ENCODE measurements at places on chromosomes 11 and 22.
A peak's percentile ranks its signal among the peaks of the same experiment; 100 is the strongest.

- peak; percentile 38 for DNase-seq
These were observed 324.7 kb downstream of the ETS1 start for GRCh38 chr11:128262463-128263345.

GRCh38 chr11:126507646-126508045, 152.2 kb downstream of the ST3GAL4 start:
- DNase-seq: no peak

DNA sequence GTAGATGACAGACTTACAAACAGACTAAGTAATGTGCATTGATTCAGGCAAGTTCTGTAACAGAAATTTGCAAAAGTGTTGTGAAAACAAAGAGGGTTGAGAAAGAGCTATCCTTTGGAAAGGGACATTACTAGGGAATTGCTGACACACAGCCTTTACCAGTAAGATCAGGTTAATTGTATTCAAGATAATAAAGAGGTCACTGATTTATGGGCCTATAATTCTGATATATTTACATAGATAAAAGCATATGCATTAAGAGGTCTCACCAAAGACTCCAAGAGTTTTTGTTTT, 138.7 kb downstream of the MAML2 start:
- no peak for DNase-seq

DNA sequence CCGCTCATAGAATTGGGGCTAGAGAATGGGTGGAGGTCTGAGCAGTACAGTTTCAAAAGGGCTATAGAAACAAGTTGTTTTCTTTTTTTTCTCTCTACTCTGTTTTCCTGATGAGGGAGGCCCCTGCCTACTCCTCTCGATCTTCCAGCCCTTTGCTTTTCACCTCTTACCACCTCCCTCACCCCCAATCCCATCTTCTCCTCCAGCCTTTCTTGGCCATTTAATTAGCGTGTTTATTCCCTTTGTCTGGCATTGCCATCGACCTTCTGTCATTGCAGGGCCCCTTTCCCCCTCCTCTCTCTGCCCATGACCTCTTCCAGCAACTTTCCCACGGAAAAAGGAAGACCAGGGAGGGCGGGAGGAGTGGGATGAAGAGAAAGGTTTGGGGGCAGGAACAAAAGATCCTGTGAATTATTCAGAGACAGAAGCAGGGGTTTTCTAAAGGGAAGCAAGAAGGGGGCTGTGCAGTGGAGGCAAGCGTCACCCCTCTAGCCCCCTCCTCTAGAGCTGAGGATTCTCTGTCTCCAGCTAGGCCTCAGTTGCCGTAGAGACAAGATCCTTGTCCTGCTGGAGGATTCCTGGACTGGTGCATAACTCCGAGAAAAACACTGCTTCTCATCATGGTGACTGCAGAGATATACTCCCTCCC, 12.9 kb downstream of the DTX4 start:
- no peak for DNase-seq

GRCh38 chr11:71112454-71112853, 139.9 kb downstream of the SHANK2 start:
- DNase-seq: no peak

- DNase-seq: no peak
These were observed 238.6 kb downstream of the GRM5 start for GRCh38 chr11:88827018-88827676.

DNA sequence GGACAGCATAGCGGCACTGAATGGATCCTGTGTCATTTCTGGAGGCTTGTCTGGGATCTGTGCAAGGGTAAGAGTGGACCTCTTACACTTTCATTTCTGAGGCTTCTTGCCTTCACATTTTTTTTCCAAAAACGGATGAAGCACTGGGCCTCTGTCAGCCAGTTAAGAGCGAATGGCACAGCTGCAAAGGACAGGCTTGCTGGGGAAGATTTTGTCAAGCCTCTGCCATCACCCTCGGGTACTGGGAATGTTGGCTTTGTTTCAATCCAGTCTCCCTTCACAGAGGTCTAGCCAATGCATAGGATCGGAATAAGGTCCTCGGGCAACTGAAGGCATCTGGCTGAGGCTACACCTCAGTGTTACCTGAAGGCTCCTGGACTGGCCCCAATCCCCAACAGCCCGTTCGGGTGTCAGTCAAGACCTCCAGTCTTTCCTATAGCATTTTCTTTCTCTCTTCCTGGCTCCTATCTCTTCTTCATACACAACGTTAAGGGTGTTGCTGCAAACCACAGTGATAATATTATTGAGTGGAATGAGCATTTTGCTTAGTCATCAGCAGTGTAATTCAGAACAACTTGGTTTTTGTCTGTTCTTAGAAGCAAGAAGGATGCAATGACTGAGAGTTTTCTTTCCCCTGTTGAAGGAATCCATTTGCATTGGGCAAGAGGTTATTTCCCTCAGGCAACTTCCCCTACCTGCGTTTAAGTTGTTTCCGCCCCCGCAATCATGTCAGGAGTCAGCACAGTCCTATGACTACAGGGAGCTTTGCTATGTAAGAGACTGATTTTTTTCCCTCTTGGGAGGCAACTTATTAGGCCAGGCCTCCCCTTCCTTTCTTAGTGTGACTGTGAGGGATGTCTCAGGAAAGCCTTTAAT, 22.8 kb downstream of the NPAT start:
- peak; percentile 90 for DNase-seq

GRCh38 chr11:88174709-88175568, at the start of gene RAB38:
Gene RAB38, minus strand, starts transcription at chr11:88175443. Its CDS starts 59 bp downstream, at chr11:88175384.
- DNase-seq: peak; percentile 85

GRCh38 chr11:67289226-67289650, at the start of gene ANKRD13D:
Gene ANKRD13D, plus strand, starts transcription at chr11:67289303. Its CDS starts 158 bp downstream, at chr11:67289461.
- no peak for DNase-seq

DNA sequence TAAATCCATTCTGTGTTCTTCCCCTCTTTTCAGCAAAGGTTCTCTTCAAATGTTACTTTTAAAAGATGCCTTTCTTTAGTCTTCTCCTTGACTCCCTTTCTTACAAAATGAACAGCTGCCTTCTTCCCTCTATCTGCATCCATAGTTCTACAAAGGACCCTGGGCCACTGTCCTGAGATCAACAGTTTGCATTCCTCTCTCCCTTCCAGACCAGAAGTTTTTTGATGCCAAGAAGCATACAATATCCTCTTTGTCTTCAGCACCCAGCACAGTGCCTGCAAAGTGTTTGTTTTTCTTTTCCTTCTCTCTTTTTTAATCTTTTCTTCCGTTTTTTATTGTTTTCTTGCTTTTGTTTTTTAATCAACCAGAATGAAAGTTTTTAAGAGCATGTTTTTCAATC, 183.5 kb upstream of the SNX19 start:
- no peak for DNase-seq

DNA sequence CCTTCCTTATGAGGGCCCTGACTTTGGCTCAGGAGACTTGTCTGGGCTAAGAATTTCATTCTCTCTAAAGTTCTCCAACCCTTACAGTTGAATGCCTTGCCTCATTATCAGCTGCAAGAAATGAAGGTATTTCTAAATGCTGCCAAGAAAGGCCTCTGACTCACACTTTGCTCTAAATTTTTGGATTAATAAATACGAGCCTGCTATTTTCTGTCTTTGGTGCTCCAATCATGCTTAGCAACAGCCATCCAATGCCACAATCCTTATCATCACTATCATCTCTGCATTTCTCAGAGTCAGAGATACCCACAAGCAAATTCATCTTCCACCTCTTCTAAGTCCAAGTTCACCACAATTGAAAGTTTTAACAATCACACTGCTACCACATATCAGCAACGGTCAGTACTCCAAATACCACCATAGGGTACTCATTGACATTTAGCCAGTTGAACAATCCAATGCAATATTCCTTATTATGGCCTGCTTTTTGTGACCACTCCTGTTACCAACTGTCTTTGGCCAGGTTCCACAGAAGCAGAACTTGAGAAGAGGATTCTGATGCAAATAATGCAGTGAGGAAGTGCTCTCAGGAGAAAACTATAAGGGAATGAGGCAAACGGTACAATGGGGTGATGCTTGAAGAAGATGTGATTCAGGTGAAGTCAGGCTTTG, 5.7 kb downstream of the PATE2 start:
- no peak for DNase-seq

- DNase-seq: no peak
These were observed 41.2 kb upstream of the SYT7 start for GRCh38 chr11:61621917-61622585.

GRCh38 chr11:1778141-1778911, 14.6 kb upstream of the CTSD start:
- DNase-seq: peak; percentile 37

DNA sequence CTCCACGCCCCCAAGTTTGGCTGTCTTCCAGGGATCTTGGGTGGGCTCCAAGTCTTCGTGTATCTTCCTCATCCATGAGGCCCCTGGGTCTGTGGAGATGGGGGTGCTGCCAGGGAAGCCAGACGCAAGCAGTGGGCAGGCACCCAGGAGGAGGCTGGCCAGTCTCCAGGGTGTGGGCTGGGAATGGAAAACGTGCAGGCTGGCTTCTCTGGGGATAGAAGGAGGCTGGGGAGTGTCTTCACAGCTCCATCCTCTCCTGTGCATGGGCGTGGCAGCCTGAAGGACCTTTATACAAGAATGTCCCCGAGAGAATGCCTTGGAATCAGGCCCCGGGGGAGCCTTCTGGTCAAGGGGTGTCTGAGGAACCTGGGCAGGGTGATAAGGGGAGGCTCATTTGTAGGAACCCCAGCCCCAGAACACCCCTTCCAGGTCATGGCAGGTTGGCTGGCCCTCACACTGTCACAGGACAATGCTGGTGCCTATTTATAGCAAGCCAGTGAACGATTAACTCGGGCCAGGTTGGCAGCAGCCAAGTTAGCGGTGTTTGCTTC, 14.0 kb downstream of the SGSM1 start:
- no peak for DNase-seq

GRCh38 chr11:8617063-8617462, 23.0 kb upstream of the STK33 start:
- DNase-seq: no peak

GRCh38 chr11:104164028-104164520, at the start of gene PDGFD:
Gene PDGFD, minus strand, starts transcription at chr11:104164147.
- DNase-seq: peak; percentile 93

DNA sequence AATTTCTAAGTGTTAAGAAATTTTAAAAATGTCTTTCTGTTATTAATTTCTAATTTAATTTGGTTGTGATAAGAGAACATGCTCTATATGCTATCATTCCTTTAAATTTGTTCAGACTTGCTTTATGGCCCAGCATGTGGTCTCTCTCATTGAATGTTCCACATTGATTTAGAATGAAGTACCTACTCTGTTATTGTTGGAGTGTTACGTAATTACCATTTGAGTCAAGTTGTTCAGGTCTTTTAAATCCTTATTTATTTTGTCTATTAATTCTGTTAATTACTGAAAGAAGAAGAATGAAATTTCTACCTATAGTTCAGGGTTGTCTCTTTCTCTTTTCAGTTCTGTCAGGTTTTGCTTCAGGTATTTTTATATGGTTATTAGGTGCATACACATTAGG, 57.0 kb downstream of the PRMT3 start:
- DNase-seq: no peak

DNA sequence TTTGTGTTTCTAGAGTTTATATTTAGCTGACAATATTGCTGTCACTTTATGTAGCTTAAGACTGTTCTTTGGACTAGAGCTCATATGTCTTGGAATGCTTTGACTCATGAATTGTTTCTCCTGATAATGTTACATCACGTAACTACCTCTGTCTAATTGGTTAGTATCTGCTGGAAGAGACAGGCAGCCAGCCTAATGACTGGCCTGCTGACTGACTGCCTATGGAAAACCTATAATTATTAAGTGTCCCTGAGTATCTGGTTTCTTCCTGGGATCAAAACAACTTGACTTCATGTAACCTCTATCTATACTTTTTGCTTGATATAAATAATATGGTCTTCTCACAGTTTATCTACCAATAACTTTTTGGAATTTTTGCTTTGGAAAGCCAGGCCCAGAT, 9.4 kb downstream of the SOX6 start:
- no peak for DNase-seq

DNA sequence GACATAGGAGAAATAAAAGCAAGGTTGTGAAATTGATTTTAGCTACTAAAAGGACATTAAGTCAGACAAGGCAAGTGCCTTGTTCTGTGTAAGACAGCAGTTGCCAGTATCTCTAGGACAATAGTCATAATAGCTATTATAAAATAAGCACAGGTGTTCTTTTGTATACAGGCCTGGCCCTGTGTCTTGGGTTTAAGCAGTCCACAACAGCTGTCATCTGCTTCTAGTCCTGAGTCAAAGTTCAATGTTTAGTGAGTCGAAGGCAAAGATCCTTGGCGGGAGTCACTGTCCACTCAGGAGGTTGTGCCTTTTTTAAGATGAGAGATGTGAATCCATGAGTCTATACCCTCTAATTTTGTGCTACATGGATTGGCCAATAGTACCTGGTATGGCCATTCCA, 79.5 kb downstream of the SC5D start:
- no peak for DNase-seq

DNA sequence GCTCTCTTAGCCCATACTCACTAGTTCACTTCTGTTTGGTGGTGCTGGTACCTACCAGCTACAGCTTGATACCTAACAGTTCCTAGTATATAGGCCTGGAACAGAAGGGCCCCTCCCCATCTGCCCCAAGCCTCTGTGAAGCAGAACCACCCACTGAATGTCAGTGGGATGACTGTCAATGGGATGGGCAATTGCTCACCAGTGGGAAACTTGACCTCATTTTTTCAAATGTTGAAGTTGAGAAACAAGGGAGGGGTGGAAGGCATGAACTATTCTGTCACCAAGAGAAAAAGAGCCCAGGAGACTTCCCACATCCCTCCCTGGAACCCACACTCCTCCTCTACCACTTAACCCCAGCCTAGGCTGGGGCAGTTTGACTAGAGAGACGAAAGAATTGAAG, at the start of gene NLRP10:
TSS of gene NLRP10 (minus strand) at position 62 of the 400 bp plus-strand sequence. CDS start 1,952 bp downstream, outside the sequence.
- DNase-seq: no peak

GRCh38 chr11:119924017-119924416, 195.0 kb upstream of the NECTIN1 start:
- no peak for DNase-seq

DNA sequence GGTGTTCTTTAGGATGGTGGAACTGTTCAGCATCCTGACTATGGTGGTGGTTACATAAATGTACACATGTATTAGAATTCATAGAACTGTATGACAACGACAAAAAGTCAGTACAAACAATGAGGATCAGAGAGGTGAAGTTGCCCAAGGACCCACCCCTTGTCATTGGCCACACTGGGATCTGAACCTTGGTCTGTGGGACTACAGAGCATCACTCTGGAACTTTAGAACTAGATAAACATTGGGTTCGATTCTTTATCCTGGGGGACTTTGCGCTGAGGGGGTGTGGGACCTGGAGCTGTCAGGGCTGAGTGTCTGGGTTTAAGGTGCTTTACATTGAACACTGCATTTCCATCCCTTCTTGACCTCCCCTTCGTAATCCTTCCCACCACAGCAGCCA, 12.8 kb upstream of the EXT2 start:
- no peak for DNase-seq

DNA sequence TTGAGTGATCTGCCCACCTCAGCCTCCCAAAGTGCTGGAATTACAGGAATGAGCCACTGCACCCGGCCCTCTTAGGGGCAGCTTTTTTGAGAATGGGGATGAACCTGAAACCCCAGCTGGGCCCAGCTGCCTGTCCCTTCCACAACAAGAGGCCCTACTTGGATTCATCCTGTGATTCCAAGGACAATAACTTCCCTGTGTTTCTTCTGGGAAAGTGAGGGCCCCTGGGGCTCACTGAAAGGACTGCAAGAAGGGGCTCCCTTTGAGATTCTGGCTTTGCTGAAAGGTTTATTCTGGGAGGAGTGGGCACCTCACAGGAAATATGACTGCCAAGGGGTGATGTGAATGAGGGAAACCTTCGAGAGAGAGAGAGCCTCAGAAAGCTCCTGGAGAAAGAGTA, 12.3 kb upstream of the GNAZ start:
- no peak for DNase-seq

- DNase-seq: no peak
These were observed 886 bp downstream of the PITPNM1 start for GRCh38 chr11:67504005-67504949.

All from hematopoietic multipotent progenitor cell treated with erythropoietin and hydrocortisone succinate and interleukin-3 and kit ligand, for 4 days (in vitro differentiated cells).